ENCODE measurements at places on chromosomes 6 and 20.

DNA sequence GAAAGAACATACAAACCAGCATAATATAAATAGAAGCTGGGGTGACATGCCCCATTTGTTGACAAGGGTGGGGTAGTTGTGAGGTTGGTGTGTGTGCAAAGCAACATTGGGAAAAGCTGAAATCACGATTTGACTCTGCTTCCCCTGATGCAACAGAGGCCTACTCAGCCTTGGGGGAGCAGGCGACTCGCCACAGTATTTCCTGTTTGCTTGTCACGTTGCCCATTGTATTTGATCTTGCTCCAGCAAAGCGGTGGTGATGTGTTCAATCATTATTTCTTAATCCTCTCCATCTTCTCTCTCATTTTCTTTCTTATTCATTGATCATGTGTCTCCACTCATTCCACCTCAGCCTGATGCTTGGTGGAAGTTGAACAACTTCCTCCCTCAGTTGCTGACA lies 165.8 kb upstream of the CITED2 start:
- no peak for DNase-seq

GRCh38 chr20:62753626-62754025 lies 42.6 kb upstream of the MRGBP start:
- no peak for DNase-seq

DNA sequence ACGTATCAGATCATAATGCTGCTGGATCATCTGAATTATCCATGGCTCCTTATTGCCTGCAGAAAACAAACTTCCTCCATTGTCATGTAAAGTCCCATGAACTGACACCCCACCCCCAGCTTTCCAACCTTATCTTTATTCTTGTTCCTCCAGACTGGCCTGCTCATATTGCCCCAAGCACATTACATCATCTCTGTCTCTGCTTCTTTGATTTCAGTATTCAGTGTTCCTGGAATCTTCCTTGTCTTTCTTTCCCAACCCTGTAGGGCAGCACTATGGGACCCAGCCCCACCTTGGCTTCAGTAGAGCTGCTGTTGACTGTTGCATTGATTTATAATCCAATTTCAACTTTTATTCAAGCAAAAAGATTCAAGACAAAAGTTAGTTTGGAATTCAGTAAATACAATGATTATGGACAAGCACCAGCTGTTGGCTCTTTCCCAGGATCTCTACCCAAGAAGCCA lies 187.5 kb upstream of the ECI2 start:
- no peak for DNase-seq

- DNase-seq, result no peak
Measured at GRCh38 chr6:8941577-8941976, 506.2 kb upstream of the SLC35B3 start.

DNA sequence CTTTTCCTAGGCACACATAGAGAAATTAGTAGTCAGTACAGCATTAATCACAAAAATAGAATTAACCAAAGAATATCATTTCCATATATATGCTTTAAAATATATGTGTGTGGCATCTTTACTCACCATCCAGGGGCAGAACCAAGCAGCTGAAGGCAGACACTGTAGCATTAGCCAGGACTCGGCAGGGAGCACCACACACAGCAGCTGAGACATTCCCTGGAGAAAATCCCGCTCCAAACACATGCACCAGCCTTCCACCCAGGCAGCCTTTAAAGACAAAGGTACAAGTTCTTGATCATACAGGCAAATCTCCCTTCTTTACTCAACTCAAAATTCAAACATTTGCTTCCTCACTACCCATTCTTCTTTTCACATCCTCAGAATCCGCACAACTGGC lies 64.7 kb downstream of the PKHD1 start:
- no peak for DNase-seq

DNA sequence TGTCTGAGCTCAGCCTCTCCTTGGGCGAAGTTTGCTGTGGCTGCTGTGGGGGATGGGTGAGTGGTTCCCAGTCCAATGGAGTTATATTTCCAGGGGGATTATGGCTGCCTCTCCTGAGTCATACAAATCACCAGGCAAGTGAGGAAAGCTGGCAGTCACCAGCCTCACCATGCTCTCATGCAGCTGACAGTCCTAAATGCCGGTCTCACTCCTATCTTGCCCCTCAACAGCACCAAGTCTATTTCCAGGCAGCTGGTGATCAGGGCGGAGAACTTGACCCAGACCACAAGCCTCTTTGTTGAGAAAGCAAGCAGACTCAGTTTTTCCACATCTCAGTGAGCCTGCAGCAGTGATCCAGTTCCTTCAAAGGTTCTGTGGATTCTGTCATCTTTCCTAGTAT lies 98.9 kb downstream of the TBC1D32 start:
- DNase-seq, result no peak

DNA sequence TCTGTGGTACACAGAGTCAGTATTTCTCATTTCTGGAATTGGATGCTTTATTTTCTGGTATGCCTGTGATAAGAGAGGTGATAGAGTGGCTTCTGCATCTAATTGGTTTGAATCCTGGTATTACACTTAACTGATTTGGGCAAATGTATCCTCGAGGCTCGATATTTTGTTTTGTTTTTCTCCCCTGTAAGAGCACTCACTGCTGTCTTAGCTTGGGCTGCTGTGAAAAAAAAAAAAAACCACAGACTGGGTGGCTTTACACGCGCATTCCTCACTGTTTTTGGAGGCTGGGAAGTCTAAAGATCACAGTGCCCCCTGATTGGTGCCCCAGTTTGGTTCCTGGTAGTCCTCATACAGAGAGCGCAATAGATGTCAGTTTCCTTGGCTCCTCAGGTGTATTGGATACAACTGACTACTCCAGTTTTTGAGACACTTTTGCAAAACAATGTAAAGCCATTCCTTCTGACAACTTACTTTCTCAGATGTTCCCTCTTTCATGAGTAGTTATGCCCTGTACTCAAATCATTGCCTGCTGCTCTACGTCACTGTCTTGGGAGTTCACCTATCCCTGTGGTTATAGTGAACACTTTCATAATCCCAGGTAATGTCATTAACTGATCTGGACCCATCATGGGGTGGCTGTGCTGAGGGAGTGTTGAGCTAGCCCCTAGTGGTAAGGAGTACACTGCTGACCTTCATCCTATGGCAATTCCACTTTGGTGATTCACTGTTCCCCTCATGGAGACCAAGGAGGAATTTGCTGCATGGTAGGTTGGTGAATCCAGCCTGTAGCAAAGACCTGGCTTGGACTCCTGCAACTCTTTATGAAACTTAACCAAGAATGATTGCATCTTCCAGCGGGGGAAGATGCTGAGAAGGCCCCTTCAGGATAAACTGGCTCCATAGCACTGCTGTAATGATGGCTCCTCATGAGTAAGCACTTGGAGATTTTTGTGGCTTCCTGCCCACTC lies 3.5 kb upstream of the ACAT2 start:
- no peak for DNase-seq

- DNase-seq, result no peak
Measured at GRCh38 chr20:56392881-56393482, 537 bp downstream of the CSTF1 start.

GRCh38 chr20:62186887-62187866 lies 4.3 kb downstream of the MTG2 start:
- DNase-seq, result no peak

DNA sequence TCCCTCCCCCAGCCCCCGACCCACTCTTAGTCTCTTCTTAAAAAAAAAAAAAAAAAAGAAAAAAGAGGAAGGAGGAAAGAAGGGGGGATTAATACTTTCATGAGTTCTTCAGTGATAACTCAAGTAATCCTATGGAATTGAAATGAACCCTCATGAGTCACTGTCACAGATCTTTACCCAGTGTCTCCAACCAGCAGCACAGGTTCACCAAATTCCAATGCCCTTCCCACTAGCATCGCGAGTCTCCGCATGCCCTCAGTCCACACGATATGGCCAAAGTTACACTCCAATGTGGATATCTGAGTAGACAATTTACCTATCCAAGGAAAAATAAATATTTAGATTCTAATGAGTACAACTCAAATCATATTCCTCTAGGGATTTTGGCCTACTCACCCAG lies 74.5 kb downstream of the MDN1 start:
- DNase-seq, result no peak

DNA sequence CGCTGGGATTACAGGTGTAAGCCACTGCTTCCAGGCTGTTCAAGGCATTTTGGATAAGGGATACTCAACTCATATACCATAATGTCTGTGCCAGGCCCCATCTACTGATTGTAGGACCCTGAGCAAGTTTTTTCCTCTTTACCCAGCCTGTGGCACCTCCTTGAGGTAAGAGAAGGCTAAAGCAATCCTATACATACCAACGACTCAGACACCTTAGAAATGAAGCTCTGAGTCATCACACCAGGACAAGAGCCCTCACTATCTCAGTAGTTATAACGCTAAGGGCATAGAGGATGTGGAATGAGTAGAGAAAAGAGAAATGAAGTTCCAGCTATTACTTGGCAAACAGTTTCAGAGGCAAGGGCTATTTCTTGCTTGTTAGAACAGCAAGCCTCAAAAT lies 16.9 kb downstream of the NDRG3 start:
- DNase-seq, result no peak

GRCh38 chr20:36153736-36154699 lies 522 bp upstream of the EPB41L1 start:
- no peak for DNase-seq

DNA sequence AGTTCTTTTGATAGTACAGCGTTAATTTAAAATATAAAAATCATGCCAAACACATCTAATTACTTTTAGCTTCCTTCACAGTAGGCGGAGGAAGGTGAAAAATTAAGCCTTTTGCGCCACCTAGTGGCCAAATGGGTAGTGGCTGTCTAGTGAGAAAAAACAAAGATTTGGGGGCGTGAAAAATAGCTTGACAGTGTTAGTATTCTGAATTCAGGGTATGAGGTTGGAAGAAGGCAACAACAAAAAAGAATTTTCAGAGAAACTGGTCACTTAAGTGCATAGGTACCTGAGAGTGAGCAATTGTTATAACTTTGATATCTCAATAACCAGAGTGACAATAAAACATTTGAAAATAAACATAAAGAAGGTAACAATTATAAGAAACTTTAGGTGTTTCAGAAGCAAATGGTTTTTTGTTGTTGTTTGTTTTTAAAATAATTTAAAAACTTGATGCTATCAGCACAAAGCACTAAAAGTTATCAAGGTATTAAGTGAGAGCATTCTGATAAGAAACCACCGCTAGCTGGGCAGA lies 14.3 kb downstream of the PSMB9 start:
- DNase-seq, result peak; percentile 87

DNA sequence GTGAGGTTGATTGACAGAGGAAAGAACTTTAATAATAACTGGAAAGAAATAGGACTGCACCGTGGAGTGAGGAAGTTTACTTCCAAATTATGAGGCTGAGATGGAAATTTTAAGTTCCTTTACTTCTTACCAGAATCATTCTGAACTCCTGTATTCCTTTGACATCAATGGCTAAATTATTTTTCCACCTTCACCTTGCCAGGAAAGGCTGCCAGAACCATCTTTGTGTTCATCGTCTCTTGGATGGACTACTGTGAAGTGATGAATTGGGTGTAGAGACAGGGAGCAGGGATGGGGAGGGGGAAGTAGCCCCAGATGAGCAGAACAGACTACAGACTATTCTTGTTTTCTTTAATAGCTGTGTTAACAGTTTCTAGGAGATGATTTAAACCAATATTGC lies 102.1 kb upstream of the CEP162 start:
- no peak for DNase-seq

GRCh38 chr6:104625536-104625935 lies 234.2 kb downstream of the HACE1 start:
- no peak for DNase-seq

DNA sequence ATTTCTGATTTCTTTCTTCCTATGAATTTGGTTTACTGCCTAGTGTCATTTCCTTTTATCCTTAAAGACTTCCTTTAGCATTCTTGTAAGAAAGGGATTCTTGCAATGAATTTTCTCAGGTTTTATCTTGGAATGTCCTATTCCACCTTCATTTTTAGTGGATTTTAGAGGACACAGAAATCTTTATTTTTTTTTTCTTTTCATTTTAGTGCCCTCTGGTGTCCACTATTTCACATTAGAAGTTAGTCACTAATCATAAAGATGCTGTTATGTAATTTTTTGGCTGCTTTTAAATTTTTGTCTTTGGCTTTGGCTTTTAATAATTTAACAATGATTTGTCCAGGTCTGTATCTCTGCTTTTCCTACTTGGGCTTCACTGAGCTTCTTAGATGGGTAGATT lies 28.1 kb downstream of the LMBRD1 start:
- no peak for DNase-seq

GRCh38 chr6:45419571-45420082 lies 41.9 kb upstream of the SUPT3H start:
- no peak for DNase-seq

- peak; percentile 35 for DNase-seq
Measured at GRCh38 chr6:130322673-130323268, 43.0 kb upstream of the TMEM200A start.

- no peak for DNase-seq
Measured at GRCh38 chr6:131040866-131041265, 22.2 kb downstream of the EPB41L2 start.

- DNase-seq, result no peak
Measured at GRCh38 chr20:12156252-12156651, 238.6 kb downstream of the BTBD3 start.

DNA sequence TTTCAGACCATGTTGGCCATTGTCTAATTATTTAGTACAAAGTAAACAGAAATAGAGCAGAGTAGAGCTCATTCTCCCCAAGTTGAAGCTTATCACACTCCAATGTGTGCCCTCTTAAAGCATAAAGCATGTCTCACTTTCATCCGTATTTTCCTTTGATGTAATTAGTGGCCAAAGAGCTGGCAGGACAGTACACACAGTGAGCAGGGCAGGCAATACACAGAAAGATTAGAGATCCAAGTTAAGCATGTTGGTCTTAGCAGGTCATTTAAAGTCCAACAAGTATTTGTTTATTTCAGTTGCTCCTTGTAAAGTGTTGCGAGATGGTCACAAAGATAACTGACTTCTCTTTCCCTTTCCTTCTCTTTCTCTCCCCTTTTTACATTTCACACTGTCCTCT lies 47.2 kb downstream of the RFX6 start:
- DNase-seq, result no peak

DNA sequence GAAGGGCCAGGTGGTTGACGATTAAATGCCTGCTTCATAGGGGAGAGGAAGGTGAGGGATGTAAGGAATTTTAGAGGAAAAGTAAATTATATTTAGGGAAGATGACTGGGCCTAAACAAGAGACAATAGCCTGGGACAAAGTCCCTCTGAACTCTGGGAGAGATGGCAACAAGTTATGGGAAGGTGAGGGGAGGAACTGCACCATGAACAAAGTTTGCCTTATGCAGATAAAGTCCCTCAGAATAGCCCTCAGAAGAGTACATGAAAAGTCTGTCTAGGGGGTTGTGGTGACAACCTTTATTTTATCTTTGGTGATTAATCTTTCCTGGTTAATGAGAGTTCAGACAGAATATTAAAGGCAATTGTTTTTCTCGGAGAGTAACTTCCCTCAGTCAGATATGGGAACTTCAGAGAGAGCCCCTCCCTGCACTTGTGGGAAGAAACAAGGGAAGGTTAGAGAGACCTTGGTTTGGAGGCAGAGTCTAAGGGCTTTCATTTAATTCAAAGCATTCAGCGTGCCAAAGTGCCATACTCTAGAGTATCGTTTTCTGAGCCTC lies 27.1 kb upstream of the FAM217A start:
- DNase-seq, result no peak

GRCh38 chr6:14288910-14289309 lies 171.3 kb downstream of the CD83 start:
- no peak for DNase-seq

Data from hematopoietic multipotent progenitor cell treated with erythropoietin and hydrocortisone succinate and interleukin-3 and kit ligand, for 15 days (in vitro differentiated cells).